Common myeloid progenitor, CD34-positive (primary cell): ENCODE measurements at places on chromosomes 4 and X.

- DNase-seq = peak; percentile 91
Observed at GRCh38 chrX:130024127-130024526, 41.7 kb downstream of the BCORL1 start.

DNA sequence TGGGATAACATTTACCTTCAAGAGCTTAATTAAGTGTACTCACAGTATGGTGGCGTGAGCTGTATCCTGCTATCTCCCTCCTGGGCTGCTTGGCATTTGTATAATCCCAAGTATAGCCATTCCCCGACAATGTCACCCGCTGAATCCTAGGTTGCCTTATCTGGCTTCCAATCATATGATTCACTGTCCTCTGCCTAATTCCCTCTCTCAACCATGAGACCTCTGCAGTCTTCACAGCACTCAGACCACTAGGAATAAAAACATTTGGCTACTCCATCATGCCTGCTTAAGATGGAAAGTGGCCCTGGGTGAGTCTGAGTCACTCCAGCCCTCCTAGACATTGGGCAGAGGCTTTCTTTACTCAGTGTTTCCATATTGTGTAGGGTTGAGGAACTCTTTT lies 28.9 kb upstream of the WDFY3 start:
- no peak for DNase-seq

DNA sequence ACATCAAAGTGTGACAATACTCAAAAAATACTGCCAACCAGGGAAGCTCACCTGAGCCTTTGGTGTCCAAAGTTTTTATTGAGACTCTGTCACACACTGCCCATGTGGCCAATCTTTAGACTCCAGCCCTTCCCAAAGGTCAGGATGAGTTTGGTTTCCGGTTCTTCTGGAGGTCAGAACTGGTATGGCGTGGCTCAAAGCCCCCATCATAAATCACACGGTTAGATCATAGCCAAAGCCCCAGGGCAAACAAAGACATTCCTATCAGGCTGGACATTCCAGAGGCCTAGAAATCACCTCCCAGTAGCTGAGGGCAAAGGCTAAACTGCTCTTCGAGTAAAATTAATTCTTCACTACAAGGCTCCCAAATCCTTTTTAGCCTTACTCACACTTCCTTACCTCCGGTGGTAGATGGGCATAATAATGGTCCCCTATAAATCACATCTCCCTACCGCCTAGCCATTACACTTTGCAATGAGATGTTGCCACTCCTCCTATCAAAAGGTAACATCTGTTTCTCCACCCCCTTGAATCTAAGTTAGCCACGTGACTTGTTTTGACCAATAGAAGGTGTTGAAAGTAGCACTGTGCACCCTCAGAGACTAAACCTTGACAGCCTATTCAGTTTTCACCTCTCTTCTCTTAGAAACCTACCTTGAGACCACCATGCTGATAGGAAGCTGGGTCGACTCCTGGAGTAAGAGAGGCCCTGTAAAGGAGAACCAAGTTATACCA lies 137.8 kb upstream of the DUSP21 start:
- DNase-seq = no peak

- no peak for DNase-seq
Observed at GRCh38 chr4:147289181-147289580, 191.7 kb upstream of the EDNRA start.

DNA sequence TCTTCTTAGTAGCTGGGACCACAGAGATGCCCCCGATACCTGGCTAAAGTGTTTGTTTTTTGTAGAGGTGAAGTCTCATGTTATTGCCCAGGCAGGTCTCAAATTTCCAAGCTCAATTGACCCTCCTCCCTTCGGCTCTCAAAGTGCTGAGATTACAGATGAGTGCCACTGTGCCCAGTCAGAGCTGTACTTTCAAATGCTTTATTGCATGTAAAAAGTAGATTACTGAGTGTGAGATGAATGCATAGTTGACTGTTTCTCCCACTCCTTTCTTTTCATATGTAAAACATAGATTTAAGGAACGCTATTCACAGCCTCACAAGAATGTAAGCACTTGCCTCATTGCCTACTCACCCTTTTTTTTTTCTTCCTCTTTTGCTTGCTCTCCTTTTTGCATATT lies 984.4 kb upstream of the PABPC4L start:
- DNase-seq = no peak

DNA sequence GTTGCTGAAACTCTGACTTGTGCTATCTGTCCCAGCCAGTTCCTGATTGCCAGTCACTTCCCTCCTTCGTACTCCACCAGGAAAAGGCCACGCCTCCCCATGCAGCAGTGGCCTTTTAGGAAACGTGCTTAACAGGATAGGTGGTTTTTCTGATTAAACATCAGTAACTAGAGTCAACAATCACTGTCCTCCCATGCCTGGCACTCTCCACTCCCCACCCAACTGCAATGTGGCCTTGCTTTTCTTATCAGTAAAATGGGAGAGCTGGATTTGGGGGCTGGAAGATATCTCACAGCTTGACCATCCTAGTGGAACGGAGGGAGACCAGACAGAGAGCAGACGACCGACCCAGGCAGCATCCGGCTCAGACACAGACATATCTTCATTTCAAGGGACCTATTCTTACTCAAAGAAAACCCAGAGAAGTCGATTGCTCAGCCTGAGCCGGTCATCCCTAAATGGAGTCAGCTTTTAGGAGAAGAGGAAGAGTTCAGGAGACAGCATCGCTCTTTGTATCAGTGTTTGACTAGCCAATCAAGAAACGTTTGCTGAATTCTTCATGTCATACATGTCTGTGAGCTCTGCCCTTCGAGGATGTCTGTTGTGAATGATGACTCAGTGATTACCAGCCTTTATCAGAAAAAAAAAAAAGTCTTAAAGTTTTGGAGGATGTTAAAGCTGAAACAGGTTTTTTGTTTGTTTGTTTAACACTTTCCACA lies 12.7 kb upstream of the UBA6 start:
- peak; percentile 37 for DNase-seq

- DNase-seq = no peak
Observed at GRCh38 chr4:98577956-98578355, 80.5 kb downstream of the TSPAN5 start.

- no peak for DNase-seq
Observed at GRCh38 chr4:150625033-150625432, 43.1 kb downstream of the MAB21L2 start.

GRCh38 chrX:20531667-20532066 lies 265.0 kb upstream of the RPS6KA3 start:
- no peak for DNase-seq

DNA sequence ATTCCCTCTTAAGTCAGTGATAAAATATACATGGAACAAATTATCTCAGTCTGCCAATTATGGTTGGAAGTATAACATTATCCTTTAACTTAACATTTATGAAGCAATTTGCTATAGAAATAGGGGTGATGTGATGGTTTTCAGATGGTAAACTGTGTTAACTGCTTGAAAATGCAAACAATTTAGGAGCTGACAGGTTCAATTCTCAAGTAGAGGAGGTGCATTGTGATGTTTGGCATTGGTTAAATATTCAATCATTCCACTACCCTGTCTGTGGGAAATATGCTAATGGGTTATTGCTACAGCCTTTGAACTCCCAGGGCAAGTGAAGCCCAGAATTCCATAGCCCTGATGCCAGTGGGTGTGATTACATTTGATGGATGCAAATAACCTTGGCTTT lies 243.4 kb upstream of the GK2 start:
- DNase-seq = no peak

DNA sequence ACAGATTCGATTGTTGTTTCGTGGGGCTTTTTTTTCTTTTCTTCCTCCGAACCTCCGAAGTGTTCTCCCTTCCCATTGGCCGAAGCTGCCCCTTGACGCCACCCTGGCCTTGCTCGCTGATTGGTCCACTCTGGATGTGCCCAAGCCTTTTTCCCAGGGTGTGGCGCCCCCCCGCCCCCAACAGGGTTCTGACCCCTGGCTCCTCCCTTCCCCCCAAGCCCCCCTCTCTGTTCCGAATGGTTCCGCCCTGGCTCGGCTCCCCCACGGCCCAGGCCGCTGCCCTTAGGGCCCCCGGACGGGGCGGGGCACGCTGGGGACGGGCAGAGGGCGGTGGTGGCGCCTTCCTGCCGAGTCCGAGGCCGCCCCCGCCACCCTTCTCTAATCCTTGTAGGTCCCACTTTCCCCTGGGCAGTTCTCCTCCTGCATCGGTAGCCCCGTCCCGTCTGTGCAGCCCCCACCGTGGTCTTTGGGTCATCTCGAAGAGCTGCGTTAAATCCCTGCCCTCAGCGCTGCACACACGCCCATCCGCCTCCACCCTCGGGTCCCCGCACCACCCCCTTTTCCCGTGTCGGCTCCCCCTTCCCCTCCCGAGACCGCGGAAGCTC lies 25.5 kb downstream of the UTP14A start:
- peak; percentile 92 for DNase-seq

GRCh38 chr4:130210864-130211263 lies 1114.9 kb downstream of the C4orf33 start:
- DNase-seq = no peak
